ENCODE measurements at places on chromosomes 4 and X. TPM values are rescaled to one million over a fixed set of nuclear protein-coding genes. Genes with fewer than 3 reads are reported as not detected.

Gene COL4A6
- not detected for polyA plus RNA-seq

GRCh38 chrX:12824944-12825343 lies 33.7 kb downstream of the PRPS2 start:
- no peak for DNase-seq
- H3K4me1 ChIP-seq: no peaks in the 10 kb centered on the region
- no peak overlapping the region for H3K27ac ChIP-seq
- peaks cover 14% of the 10 kb centered on the region for H3K36me3 ChIP-seq

Gene SMC1A
- polyA plus RNA-seq: 25.6 TPM

Gene TMEM31
- not detected for polyA plus RNA-seq

GRCh38 chr4:1369091-1369450 lies 22.1 kb downstream of the UVSSA start:
- no peak overlapping the region for H3K27ac ChIP-seq
- no peak overlapping the region for H3K4me3 ChIP-seq
- peaks cover 70% of the 10 kb centered on the region for H3K36me3 ChIP-seq
- H3K27me3 ChIP-seq: no peaks in the 10 kb centered on the region

- DNase-seq: no peak
- no peak overlapping the region for H3K27ac ChIP-seq
- no peak overlapping the region for H3K4me3 ChIP-seq
- no peaks in the 10 kb centered on the region for H3K36me3 ChIP-seq
Measured at GRCh38 chr4:156476359-156476758, 495.2 kb downstream of the PDGFC start.

GRCh38 chrX:45300638-45301037 lies 100.0 kb upstream of the DIPK2B start:
- H3K36me3 ChIP-seq: no peaks in the 10 kb centered on the region
- no peak overlapping the region for H3K27ac ChIP-seq
- H3K4me3 ChIP-seq: no peak overlapping the region
- peaks cover 7% of the 10 kb centered on the region for H3K27me3 ChIP-seq

Gene IL15
- 25.7 TPM for polyA plus RNA-seq

DNA sequence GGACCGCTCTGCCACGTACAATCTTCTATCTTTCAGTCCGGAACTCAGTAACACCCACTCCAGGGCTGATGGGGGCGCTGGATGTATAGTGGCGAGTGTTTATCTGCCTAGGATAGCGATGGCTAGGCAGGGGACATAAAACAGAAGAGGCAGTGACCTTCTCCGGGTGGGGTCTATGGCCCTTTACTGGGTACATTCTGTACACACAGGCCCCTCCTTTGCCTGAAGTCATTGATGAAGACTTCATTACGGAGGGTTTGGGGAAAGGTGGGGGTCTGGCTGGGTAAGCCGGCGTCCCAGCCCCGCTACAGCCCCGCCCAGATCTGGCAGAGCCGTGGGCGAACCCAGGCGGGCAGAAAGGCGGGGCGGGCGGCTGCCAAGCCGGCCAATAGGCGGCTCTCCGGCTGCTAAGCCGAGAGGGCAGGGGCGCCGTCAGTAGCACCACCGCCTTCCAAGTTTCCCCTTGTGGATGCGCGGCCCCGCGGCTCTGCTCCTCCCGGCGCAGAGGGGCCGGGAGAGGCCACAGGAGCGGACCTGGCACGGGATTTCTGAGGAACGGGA lies at the start of gene CHST7:
CHST7 (plus strand) TSS at position 435 of the 561 bp plus-strand sequence. CDS start 167 bp downstream, outside the sequence.
- no peaks in the 10 kb centered on the region for H3K36me3 ChIP-seq
- H3K27me3 ChIP-seq: peaks cover 7% of the 10 kb centered on the region
- DNase-seq: peak; percentile 38
- peaks cover 33% of the 10 kb centered on the region for H3K4me1 ChIP-seq
- peak within 1 kb of the TSS; percentile 33 for H3K27ac ChIP-seq
- peak within 1 kb of the TSS; percentile 42 for H3K4me3 ChIP-seq

GRCh38 chrX:96715481-96715880 lies 30.8 kb downstream of the DIAPH2 start:
- no peak for DNase-seq
- peaks cover 8% of the 10 kb centered on the region for H3K4me1 ChIP-seq
- no peak overlapping the region for H3K4me3 ChIP-seq
- H3K27me3 ChIP-seq: no peaks in the 10 kb centered on the region
- no peak overlapping the region for H3K27ac ChIP-seq

DNA sequence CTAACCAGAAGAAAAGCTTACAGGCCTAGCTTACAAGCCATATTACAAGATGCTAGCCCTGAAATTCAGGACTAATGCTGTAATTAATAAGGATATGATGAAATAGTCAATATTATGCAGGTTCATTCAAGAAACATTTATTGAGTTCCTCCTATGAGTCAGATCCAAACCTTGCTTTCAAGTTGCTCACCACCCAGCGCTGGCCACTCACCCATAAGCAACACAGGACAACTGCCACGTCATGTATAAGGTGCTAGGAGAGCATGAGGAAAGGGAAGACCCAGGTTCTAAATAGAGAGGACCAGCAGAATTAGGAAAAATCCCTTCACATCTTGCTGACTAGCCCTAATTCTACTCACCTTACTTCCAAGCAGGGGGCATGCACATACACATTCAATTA lies 23.3 kb downstream of the MAML3 start:
- H3K27ac ChIP-seq: no peak overlapping the region
- no peaks in the 10 kb centered on the region for H3K27me3 ChIP-seq
- peaks cover 7% of the 10 kb centered on the region for H3K4me1 ChIP-seq

Gene STPG2
- polyA plus RNA-seq: not detected

DNA sequence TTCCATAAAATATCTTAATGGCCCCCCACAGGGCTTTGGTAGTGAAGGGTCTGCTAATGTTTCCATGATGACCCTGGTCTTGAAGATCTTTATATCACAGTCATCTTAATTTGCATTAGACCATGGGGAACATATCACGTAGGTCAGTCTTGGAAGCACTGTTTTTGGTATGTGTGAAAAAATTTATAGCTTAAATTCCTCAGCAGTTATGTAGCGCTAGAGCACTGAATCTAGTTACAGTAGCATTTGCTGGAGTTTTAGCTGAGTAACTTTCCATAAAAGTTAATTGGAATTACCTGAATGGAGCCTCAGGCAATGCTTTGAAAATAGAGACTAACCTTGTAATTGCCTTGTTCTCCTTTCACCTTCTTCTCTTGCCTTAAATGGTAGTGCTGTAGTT lies 648.8 kb downstream of the IQCM start:
- no peak overlapping the region for H3K27ac ChIP-seq
- no peaks in the 10 kb centered on the region for H3K27me3 ChIP-seq
- no peaks in the 10 kb centered on the region for H3K36me3 ChIP-seq
- DNase-seq: no peak

GRCh38 chr4:1521821-1522361 lies 115.6 kb upstream of the NKX1-1 start:
- H3K27me3 ChIP-seq: peaks cover 21% of the 10 kb centered on the region
- no peaks in the 10 kb centered on the region for H3K4me1 ChIP-seq
- H3K27ac ChIP-seq: no peak overlapping the region
- DNase-seq: no peak

DNA sequence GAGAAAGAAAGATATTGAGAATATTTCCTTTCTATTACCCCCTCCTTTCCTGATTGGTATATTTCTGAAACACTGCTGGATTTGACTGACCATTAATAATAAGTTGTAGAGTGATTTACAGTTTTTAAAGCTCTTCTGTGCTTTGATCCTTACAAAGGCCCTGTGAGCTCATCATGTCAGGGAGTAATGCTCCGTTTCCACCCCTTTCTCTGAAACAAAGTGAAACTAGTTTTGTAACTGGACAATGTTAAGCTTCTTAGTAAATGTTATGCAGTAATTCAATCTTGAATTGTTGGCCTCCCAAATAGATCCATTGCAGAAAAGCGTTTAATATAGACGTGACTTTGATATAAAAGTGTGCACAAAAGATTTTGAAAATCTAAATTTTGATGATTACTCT lies 190.1 kb upstream of the GNPDA2 start:
- no peaks in the 10 kb centered on the region for H3K36me3 ChIP-seq
- no peak for DNase-seq
- H3K4me1 ChIP-seq: no peaks in the 10 kb centered on the region

Gene DDX53
- polyA plus RNA-seq: not detected

DNA sequence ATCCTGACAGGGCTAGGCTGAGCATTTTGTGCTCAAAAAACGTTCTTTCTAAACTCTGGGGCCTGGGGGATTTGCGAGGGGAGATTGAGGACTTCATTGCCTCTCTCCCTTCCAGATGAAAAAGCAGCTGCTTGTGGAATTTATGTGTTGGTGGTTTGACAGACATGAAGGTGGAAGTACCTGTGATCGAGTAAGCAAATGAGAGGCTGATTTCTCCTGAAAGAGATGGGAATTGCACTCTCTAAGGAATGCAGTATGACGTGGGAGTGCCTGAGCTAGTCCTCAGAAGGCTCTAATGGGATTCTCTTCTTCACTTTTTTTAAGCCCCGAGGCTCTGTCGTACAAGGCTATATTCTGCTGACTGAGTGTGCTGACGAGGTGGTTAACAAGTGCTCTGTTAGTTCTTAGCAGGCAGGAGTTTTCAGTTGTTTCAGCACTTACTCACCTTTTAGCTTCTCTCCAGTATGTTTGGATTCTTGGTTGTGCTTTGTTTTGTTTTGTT lies 426.8 kb upstream of the CNKSR2 start:
- H3K27ac ChIP-seq: no peak overlapping the region
- no peaks in the 10 kb centered on the region for H3K36me3 ChIP-seq
- no peak for DNase-seq
- no peak overlapping the region for H3K4me3 ChIP-seq
- H3K27me3 ChIP-seq: no peaks in the 10 kb centered on the region
- H3K4me1 ChIP-seq: no peaks in the 10 kb centered on the region

DNA sequence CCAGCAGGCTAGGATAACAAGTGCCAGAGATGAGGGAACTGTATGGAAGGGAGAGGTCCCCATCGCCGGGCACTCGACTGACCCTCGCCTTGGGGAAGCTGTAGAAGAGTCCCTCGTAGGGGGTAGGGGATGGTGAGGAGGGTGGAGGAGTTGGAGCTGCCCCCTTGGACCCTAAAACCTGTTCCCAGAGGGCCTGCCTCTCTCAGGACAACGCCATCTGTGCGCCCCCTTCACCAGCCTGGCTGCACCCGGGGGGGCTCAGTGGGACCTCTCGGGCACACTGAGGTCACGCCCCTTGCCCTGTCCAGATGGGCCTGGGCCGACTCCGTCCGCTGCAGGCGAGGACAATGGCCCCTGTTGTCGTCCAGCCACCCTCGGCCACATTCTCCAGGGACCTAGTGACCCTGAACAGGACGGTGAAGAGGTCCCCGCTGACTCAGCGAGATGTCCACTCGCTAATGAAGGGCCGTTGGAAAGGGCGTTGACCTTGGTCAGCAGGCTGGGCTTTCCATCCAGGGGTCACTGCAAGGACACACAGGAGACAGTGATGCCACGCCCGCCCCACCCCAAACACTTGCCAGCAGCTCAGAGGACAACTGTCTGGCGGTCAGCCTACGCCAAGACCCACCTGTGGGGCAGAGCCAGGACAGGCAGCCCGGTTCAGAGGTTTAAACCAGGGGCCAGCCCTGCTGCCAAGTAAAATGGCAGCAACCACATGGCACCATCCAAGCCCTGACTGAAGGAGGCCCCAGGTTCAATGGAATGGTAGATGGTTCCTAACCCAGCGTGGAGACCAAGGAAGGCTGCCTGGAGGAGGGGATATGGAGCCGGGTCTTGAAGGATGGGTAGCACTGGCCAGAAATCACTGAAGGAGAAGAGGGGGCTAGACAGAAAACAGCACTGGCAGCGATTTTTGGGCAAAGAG lies 51.2 kb downstream of the HMX1 start:
- no peaks in the 10 kb centered on the region for H3K27me3 ChIP-seq
- DNase-seq: no peak
- H3K4me1 ChIP-seq: no peaks in the 10 kb centered on the region
- H3K27ac ChIP-seq: no peak overlapping the region
- H3K4me3 ChIP-seq: no peak overlapping the region

Gene FAM9C
- not detected for polyA plus RNA-seq

DNA sequence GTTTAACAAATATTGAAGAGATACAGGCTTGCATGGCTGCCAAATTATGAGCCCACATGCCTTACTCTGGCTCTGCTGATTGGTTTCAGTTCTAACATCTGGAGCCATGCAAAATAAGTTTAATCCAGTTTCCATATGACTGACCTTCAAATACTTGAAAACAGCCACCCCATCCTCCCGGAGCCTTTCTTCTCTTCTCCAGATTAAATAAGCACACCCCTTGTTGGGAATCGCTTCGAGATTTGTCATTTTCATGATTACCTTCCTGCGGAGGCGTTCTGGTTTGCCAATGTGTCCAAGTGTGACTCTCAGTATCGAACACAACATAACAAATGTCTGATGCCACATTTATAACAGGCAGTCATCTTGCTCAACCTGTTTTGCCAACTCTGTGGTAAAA lies 101.6 kb upstream of the JADE1 start:
- no peak overlapping the region for H3K4me3 ChIP-seq
- H3K27ac ChIP-seq: no peak overlapping the region

DNA sequence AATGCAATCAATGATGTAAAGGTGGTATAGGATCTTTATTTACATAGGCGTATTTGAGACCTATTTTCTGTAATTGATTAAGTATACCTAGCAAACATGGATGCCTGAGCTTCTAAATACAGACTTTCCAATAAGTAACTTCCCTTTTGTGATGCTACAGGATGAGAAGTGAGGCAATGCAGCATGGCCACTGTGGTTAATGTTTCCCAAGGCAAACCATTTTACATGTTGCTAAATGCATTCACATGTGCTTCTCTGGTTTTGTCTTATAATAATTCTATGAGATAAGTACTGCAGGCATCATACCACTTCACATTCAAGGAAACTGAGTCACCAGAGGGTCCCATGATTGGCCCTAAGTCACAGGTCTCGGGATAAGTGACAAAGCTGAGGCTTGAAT lies 35.7 kb upstream of the NKX3-2 start:
- peaks cover 95% of the 10 kb centered on the region for H3K36me3 ChIP-seq
- H3K27ac ChIP-seq: peak overlapping the region; percentile 73
- H3K4me3 ChIP-seq: no peak overlapping the region
- peaks cover 11% of the 10 kb centered on the region for H3K4me1 ChIP-seq

Gene IL2
- polyA plus RNA-seq: not detected

GRCh38 chrX:26032111-26032912 lies 105.8 kb upstream of the MAGEB18 start:
- no peak overlapping the region for H3K4me3 ChIP-seq
- H3K27ac ChIP-seq: no peak overlapping the region
- no peaks in the 10 kb centered on the region for H3K36me3 ChIP-seq
- H3K27me3 ChIP-seq: no peaks in the 10 kb centered on the region
- no peaks in the 10 kb centered on the region for H3K4me1 ChIP-seq

DNA sequence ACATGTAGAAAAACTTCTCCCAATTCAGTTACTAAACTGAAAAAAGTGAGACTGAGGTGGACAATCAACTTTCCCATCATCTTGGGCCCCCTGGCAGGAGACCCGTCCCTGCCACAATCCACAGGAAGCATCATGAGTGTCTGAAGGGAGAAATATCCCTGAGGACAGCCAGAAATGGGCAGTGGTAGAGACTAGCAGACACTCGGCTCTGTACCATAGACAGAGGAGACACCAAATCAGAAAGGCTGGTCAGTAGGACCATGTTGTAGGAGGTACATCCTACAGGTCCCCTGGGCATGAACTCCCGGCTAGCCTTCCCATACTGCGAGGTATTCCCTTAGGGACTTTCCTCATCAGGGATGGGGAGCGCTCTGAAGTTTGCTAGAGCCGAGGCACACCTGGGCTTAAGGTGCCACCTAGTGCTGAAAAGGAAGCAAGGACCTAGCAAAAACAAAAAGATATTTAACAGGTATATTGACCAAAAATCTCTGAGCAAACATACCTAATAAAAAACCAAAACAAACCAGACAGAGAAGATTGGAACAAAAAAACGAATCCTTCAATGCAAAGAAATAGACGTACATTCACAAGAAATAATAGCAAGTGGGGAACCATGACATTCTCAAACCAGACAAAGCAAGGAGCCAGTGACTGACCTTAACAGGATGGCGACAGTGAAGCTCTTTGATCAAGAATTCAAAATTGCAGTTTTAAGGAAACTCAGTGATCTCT lies 55.6 kb downstream of the HAUS3 start:
- no peak for DNase-seq
- H3K4me1 ChIP-seq: no peaks in the 10 kb centered on the region
- H3K36me3 ChIP-seq: no peaks in the 10 kb centered on the region
